ENCODE measurements at places on chromosomes 13 and 19.

GRCh38 chr19:13817018-13817614, 21.9 kb downstream of the ZSWIM4 start:
- DNase-seq = peak; percentile 11

- DNase-seq = no peak
Measured at GRCh38 chr13:21014139-21014501, 47.3 kb downstream of the LATS2 start.

- DNase-seq = peak; percentile 82
Measured at GRCh38 chr19:1856698-1857603, 6.4 kb downstream of the KLF16 start.

DNA sequence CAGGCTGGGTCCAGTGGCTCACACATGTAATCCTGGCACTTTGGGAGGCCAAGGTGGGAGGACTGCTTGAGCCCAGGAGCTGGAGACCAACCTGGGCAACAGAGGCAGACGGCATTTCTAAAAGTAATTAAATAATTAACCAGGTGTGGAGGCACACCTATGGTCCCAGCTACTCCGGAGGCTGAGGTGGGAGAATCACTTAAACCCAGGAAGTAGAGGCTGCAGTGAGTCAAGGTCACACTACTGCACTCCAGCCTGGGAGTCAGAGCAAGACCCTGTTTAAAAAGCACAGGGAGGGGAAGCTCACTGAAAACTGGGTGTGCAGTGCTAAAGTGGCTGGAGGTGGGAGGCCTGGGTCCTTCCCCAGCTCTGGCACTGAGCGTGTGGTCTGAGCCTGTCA, 9.7 kb downstream of the LATS2 start:
- no peak for DNase-seq

DNA sequence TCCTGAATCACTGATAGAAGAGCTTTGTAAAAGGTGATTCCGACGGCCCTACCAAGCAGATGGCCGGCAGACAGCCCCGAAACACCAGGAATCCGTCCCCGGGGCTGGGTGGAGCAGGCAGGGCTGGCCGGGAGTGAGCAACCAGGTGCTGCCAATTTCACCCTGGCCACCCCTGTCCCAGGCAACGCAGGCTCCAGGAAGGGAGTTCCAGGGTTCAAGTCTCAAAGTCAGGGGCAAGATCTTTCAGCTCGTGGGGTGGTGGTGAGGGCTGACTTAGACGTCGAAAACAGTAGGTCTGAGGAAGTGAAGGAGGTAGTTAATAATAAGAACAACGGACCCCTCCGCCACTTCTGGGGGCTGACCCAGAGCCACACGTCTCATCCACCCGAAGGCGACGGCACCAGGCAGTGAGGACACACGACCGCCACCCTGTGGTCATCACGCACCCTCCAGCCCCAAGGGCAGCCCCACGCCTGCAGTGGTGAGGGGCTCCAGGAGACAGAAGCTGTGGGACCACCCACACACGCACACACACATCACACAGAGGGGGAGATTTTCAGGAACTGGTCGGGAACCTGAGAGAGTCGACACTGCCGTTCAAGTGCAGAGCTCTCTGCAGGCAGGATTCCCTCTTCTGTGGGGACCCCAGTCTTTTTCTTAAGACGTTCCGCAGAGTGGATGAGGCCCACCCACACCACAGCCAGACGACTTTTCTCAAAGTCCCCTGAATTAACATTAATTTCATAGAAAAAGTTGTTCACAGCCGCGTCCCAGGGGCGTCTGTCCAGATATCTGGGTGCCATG, 67.2 kb downstream of the SPACA7 start:
- DNase-seq = peak; percentile 0

DNA sequence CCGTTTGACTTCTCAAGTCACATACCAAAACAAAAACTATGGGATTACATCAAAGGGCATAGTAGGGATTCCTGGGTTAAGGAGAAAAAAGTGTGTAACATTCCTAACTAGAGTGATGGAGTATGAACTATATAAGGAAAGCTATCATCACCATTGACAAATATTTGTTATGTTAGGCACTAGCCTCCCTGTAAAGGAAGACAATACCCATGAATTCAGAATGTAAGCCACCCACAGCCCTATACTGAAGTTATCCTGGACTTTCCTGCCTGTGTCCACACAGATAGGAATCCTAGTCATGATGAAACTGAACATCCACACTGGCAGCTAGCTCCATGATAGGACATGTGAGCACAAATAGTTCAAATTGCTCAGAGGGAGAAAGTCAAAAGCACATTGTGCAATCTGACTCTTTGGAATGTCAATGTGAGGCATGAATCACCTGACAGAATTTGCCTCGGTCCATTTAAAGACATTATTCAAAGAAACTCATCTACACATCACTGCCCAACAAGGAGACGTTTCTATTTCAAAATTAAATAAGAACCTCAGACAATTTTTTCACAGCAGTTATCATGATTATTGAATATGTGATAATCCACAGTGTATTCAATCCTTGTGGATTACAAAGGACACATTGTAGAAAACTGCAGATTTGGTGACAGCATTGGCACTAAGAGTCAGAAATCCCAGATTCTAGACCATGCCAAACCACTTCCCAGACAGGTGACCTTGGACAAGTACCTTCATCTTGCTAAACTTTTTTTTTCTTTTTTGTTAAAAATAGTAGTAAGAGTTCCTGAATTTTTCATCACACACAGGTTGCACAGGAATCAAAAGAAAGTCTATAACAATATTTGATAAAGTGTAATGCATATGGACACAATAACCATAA, 529.3 kb downstream of the IRS2 start:
- DNase-seq = no peak

GRCh38 chr13:49214917-49215376, 5.2 kb upstream of the MLNR start:
- DNase-seq = peak; percentile 72

DNA sequence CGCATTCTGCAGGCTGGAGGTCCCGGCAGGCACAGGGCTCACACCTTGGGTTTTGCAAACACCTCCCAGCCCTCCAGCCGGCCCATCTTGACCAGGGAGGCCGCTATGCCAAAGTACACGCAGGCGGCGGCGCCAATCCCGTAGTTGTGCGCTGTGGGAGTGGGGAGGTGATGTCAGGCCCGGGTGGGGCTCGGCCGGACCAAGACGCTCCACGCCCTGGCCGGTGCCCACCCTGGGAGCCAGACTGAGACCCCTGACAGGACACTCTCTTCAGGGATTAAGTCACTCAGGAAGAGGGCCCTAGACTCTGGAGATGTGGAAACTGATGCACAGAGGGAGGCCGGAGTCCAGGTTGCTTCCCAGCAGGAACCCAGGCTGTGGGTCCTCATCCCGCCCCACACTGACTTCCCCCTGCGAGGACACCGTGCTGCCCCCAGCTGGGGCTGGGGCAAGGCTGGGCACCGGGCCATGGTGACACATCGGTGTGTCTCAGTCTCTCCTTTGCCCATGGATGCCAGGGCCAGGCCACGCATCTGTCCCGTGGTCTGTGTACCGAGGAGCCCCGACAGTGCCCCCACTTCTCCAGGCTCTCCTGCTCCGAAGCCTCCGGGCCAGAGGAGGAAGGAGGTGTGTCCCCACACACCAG, 8.8 kb downstream of the NDUFA11 start:
- DNase-seq = no peak

DNA sequence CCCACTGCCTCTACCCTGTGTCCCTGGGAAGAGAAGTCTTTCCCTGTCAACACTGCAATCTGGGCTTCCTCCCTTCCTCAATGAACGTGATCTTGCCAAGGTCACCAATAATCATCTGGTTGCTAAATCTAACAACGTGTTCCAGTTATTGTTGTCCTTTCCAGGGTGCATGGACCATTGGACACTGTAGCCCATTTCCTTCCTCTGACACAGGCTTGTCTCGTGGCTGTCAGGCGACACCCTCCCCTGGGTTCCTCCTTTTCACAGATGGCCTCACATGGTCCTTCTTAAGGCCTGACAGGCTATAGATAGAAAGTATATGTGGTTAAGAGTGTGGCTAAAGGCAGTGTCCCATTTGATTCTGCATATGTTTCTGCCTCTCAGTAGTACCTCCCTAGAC, 67.7 kb upstream of the STARD13 start:
- peak; percentile 15 for DNase-seq

DNA sequence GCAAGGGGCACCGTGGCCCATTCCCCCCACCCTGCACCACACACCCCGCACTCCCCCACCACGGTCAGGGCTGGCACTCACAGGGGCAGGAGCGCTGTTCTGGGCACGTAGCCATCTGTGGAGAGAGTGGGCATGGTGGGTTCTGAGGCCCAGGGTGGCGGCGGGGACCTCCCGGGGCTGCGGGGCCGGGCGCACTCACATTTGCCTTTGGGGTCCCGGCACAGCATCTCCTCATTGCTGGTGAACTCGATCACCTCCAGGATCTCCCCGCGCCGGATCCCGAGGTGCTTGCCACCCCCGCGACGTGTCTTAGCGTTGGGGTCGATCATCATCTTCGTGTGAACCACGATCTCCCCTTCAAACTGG, 12.1 kb downstream of the PRAM1 start:
- DNase-seq = no peak

DNA sequence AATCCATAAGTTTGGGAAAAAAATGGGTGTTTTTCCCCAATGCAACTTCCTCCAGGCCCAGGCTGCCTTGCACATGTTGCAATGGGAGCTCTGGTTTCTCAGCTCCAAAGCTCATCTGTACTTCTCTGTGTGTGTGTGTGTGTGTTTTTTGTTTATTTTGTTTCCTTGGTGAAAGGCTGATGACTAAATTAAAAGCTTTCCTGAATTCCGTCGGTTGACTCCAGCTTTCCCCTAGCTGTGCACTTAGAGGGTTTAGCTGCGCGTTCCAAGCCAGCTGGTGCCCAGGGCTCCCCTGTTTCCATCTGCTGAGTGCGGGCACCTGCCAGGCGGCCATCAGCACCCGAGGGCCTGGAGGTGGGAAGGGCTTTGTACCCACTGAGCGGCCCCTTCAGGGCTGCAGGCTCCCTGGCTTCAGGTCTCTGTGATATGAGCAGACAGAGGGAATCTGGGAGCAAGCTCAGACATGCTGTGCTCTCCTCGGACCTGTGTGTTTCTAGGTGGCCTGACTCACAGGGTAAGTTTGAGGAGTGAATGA, 129.1 kb upstream of the SOX1 start:
- no peak for DNase-seq

DNA sequence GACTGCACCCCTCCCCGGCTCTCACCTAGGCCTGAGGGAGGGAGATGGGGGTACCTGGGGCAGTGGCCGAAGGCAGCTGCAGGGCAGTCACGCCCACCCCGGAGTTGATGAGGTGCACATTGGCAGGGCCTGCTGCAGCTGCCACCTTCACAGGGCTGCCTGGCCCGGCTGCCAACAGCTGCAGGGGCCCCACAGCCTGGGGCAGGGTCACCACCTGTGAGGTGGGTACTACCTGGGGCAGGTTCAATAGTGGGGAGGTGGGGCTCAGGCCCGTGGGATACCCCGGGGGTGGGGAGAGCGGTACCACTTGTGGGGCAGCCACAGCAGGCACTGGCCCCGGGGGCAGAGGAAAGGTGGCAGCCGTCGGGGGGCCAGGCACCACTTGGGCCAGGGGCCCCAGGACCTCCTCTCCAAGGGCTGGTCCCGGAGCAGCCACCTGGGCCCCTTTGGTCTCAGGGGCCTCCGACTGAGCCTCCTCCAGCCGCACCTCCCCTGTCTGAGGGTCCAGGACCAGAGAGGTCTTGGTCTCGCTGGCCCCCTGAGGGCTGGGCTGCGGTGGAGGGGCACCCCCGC, 2.7 kb downstream of the SIX5 start:
- no peak for DNase-seq

- DNase-seq = peak; percentile 91
Measured at GRCh38 chr19:33373453-33374235, at the start of gene CEBPG. TSS of gene CEBPG (plus strand) at chr19:33373709. CDS start at chr19:33379240, 5,531 bp downstream.

DNA sequence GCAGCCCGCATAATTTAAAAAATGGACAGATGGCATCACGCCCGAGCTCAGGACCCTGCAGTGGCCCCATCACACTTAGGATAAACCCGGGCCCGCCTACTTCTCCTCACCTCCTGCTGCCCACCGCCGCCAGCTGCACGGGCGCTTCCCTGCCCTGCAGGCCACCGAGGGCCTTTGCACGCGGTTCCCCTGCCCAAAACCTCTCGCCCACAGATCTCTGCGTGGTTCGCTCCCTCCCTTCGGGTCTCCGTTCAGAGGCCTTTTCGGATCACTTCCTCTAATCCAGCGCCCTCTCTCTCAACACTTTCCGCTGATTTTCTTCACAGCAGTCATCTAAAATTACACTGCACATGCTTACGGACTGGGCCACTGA, 1.8 kb downstream of the SHISA7 start:
- no peak for DNase-seq

- peak; percentile 87 for DNase-seq
Measured at GRCh38 chr19:41951686-41952172, 7.4 kb downstream of the RABAC1 start.

DNA sequence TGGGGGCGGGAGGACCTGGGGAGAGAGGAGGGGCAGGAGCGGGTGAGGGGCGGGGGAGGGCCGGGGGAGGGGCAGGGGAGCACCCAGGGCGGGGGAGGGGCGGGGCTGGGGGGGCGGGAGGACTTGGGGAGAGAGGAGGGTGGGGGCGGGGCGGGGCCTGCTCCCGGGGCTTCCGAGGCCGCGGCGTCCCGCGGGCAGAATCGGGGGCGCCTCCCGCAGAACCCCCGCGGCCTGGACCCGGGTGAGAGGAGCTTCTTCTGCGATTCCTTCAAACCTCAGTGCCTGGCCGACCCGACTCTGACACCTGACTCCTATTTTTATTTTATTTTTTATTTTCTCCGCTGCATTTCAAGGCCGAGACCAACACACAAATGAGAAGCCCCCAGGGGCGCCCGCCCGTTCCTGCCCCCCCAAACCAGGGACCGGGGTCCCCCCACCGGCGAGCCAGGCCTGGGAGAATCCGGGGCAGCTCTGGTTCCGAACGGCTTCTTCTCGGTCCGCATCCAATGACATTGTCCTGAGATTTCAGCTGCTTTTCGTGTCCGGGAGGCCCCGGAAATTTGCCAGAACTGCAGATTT, 470 bp upstream of the GRTP1 start:
- no peak for DNase-seq

- DNase-seq = no peak
Measured at GRCh38 chr13:31982540-31982939, 49.0 kb upstream of the FRY start.

GRCh38 chr19:39362682-39363657, 20.7 kb downstream of the SAMD4B start:
- DNase-seq = no peak

DNA sequence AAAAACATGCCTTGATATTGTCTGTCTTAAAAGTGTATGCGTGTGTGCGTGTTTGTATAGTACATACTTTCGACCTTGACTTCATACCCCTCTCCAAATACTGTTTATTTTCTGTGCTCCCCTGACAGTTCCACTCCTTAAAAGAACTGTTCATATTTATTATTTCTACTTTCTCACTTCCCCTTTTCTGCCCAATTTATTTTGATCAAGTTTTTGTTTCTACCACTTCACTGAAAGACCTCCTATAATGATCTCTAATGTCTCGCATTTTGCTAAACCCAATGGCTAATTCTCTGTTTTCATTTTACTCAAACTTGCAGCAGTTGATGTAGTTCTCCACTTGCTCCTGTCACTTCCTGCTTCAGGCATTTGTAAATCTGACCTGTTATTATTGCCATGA, 426.1 kb upstream of the KLF12 start:
- peak; percentile 30 for DNase-seq

GRCh38 chr19:58455306-58455705, 3.9 kb downstream of the ZNF324B start:
- no peak for DNase-seq

- DNase-seq = no peak
Measured at GRCh38 chr13:89584058-89584620, 1763.3 kb upstream of the MIR17HG start.

GRCh38 chr13:30319655-30320054, 12.3 kb upstream of the KATNAL1 start:
- DNase-seq = no peak

- no peak for DNase-seq
Measured at GRCh38 chr19:48639483-48640375, 2.5 kb upstream of the DBP start.
